Activated CD4-positive, CD25-positive, alpha-beta regulatory T cell treated with anti-CD3 and anti-CD28 coated beads, Interleukin-2, amount 50 U/mL, for 16 hours (primary cell): ENCODE measurements at places on chromosomes 4 and X.

GRCh38 chr4:24837336-24837735, 42.0 kb downstream of the SOD3 start:
- DNase-seq, result no peak

DNA sequence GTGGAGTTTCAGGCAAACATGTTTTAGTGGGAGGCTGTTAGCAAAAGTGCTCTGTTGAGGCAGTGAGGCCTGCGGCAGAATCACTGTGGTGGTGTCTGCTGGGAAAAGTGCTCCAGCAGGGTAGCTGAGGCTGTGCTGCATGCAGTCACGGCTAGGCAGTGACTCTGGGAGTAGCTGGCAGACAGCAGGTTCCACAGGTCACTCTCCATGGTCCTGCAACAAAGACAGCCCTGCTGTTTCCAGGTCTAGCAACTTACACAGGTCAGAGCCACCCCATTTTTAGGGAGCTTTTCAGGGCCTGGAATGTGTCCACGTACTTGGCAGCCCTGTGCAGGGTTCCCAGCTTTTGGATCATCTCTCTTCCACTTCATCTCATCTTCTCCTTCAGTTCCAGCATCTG, 184.3 kb downstream of the NAA11 start:
- no peak for DNase-seq

GRCh38 chrX:43949669-43950068, 23.5 kb downstream of the NDP start:
- DNase-seq, result no peak

DNA sequence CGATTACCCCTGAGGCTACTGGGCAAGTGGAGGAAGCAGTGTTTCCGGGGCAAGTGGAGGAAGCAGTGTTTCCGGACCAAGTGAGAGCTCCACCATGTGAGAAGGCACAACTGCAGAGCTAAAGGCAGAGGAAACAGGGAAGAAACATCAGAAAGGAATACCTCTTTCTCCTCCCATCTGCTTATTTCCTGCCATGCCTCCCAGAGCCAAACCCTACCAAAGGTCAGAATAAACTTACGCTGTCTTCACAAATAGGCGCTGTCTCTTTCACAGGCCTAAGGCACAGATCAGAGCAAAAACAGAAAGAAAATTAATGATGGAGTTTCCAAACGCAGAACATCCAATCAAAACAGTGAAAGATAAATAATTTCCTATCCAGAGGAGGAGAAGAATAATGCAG, 153.0 kb downstream of the ATOH1 start:
- DNase-seq, result no peak

DNA sequence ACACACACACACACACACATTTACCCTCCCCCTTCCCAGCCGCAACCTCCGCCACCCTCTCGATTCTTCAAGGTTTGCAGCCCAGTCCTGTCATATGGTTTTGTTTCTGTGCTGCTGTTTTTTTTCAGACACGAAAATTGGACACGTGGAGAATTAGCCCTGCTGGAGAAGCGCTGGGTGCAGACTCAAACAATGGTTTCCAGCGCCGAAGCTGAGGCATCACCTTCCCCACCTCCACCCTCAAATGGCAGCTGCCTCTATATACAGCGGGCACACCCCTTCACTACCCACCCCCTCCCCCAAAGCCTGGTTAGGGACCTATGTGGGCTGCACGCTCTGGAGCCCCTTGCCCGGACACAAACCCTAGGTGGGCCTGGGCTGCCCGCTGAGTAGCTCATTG, 87.9 kb downstream of the BCOR start:
- DNase-seq, result no peak

GRCh38 chr4:114563536-114564315, 34.9 kb upstream of the UGT8 start:
- DNase-seq, result no peak

- no peak for DNase-seq
Observed at GRCh38 chr4:186013419-186014186, 55.4 kb upstream of the TLR3 start.

DNA sequence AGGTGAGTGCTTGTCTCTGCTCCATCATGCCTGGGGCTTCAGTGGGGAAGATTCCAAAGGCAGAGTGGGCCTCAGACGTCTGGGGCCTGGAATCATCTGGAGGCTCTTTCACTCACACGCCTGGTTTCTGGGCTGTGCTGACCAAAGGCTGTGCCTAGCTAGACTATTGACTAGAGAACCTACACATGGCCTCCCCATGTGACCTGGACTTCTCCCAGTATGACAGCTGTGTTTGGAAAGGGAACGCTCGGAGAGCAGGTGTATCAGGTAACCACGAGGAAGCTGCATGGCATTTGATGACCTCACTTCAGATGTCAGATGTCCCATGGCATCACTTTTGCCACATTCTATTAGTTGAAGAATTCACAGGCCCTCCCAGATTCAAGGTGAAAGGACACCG, 51.0 kb downstream of the ADGRL3 start:
- no peak for DNase-seq

DNA sequence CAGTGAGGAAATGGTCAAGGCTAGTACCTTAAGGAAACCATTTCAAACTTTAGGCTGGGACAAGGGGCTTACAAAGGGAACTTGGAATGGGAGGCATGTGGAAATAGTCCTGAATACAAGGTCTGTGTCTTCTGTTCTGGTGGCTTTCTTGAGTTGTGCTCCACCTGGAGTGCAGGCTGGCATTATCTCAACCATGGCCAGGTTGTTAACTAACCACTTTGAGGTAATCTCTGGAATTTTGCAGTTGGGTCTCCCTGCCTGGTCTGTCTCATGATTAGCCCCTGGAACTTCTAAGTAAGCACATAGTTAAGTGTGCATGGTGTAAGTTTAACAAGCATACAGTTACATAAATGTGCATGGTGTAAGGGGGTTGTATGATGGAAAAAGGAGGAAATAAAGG, 77.5 kb downstream of the PCDH18 start:
- DNase-seq, result no peak

GRCh38 chr4:77232653-77233052, 75.6 kb downstream of the CCNG2 start:
- DNase-seq, result no peak

DNA sequence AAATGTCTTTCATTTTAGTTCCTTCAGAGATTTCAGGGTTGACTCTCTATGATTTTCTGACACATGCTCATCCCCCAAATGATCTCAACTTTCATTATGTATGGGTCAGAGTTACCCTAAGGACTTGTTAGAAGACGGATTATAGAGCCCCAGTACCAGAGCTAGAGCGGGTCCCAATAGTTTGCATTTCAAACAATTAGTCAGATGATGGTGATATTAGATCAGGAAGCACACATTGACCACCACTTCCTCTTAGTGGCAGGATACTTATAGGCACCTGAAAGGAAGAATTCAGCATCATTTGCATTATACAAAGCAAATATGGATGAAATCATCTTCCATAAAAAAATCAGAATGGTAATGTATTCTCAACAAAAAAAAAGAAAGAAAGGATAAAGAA, 106.1 kb downstream of the GALNTL6 start:
- DNase-seq, result no peak

DNA sequence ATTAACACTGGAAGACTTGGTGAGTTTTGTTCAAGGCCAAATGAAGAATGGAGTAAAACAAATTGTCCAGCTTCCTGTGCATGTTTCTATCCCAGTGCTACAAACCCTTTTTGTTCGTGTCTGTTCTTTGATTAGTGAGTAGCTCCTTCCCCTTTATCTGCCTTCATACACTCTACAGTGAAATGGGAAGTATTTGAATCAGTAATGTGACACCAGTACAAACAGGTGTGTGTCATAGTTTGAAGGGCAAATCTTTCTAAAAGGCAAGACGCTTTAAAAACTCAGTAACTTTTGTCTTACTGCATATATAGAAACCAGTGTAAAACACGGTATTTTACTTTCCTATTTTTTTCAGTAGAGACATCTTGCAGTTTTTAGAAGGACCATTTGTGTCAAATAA, 5.9 kb downstream of the ARHGEF38 start:
- DNase-seq, result no peak

- no peak for DNase-seq
Observed at GRCh38 chr4:168440442-168441264, 39.6 kb downstream of the DDX60L start.

DNA sequence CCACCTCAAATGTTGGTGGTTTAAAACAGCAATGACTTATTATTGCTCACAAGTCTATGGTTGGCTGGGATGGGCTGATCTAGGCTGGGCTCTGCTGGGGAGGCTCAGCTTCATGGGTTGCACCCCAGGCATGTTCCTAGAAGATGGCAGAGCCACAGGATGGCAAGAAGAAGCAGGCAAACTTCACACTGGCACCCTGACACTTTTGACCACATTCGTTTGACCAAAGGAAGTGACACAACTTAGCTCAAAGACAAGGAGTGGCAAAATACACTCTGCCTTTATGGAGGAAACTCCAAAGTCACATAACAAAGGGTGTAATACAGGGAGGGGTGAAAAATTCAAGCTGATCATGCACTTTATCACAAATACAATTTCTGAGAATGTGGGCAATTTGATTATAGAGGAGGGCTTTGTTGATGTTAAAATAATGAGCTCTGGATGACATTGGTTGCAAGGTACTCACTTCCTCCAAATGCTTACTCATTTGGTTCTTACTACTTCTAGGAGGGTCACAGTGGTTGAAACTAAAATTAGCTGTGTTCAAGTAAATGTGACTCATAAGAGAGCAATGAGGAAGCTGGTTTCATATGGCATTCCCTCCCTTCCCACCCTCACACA, 249.2 kb upstream of the RPS6KA3 start:
- DNase-seq, result no peak

GRCh38 chr4:54315561-54316538, 86.8 kb downstream of the PDGFRA start:
- DNase-seq, result no peak

DNA sequence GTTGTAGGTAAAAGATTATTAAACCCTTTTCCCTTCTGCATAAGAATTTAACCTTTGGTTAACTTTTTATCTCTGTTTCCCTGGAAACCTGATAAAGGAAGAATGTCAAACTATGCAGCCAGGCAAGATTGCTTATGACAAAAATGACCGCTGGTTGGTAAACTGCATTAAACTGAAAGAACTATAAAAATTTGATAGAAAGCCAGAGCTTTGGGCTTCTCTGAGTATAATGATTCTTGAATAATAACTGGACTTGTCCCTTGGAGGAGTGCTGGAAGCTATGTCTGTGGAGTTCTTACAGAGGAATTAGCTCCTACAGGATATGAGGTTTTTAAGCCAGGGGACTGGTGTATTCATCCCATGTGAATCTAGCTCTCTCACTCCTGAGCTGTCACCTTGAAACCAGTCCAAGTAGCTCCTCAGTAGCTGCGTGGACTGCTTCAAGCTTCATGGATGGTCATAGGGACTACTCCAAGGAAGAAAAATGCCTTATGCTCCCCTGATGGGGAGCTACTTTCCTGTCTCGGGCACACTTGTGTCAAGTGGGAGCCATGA, 52.0 kb downstream of the RASL11B start:
- DNase-seq, result no peak

DNA sequence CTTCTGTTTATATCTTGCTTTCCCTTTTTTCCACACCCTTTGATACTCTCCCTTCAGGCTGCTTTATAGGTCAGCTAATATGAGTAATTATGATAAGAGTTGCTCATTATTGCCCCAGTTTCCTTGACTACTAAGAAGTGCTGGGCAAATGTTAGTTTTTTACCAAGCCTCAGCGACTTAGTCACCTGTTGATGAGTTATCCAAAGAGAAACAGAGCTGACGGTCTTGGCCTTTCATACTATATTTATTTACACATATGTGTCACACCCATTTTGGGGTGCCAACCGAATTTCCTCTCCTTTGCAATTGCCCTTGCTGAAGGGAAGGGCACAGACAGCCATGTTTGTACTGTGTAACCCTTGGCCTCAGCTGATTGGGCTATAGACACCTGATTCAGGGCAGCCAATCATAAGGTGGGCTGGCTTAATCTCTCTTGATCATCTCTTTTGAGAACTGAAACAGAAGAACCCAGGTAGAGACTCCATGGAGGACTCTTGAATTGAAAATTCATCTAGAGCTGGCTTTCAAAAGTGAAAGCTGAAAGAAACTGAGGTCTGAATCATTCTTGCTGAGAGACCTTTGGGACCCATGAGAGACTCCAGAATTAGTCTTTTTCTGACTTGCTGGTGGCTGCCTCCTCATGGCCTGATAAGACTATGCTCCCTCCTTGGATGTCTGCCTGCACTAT, 111.7 kb upstream of the RPS6KA3 start:
- DNase-seq, result no peak

DNA sequence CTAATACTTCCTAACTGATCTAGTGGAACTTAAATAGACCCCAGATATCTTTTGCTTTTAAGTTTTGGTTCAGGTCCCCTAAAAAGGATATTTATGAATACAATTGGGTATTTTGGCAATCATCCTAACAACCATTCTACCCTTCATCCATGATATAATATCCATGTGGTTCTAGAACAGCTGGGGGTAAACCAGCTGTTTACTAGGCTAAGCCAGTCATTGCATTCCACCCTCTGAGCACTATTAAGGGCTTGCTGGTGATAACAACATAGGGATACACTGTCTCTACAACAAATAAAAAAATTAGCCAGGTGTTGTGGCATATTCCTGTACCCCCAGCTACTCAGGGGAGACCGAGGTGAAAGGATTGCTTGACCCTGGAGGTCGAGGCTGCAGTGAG, 54.8 kb upstream of the MAPK10 start:
- no peak for DNase-seq

- no peak for DNase-seq
Observed at GRCh38 chrX:101040197-101040596, 11.7 kb downstream of the TRMT2B start.

- no peak for DNase-seq
Observed at GRCh38 chr4:159185591-159186023, 82.7 kb downstream of the RAPGEF2 start.

- no peak for DNase-seq
Observed at GRCh38 chr4:107747748-107748486, 27.9 kb upstream of the PAPSS1 start.

DNA sequence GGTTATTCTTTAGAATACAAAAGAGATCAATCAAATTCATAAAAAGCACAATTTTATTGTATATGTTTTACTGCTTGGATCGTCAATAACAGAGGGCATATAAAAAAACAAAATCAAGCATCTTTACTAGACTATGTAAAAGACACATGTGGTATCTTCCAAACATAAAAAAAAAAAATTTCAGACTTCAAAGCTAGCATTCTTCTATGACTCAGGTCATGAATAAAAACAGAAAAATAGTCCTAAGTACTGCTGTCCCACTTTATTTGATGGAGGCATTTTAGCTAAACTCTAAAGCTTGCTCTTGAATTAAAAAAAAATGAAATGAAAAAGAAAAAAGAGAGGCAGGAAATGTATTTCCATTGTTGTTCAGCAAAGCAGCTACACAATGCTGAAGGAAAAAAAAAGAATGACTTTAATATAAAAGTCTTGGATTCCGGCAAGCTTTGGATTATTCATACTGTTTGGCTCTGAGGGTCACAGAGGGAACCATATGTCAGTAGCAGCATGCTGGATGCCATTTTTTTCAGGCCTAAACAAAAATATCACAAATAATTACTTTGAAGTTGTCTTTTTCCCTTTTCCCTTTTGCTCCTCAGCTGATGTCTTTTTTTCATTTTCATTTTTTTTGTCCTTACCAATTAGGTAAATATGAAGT, 249.1 kb upstream of the DIAPH2 start:
- DNase-seq, result no peak

GRCh38 chr4:138487670-138488069, 245.5 kb upstream of the SLC7A11 start:
- no peak for DNase-seq
